ENCODE measurements at places on chromosomes 16 and 17. TPM values are rescaled to one million over a fixed set of nuclear protein-coding genes. Genes with fewer than 3 reads are reported as not detected.

DNA sequence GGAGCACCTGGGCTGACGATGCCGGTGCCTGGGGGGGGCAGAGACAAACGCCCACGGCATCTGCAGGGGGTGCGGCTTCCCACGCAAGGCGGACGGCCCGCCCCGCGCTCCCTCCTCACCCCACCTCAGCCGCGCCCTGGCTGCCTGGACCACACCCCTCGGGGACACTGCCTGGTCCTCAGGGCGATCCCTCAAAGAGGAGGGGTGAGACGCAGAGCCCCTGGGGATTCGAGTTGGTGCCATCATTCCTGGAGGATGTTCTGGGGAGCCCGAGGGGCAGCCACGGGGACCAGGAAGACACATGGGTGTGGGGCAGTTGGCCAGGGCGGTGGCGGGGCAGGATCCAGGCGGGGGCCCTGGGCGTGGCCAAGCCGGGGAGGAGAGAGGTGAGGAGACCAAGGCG, 3.9 kb downstream of the IGFALS start:
- no peak for DNase-seq

ABI3 gene
- total RNA-seq = 0.62 TPM

ZKSCAN2 gene
- 14.0 TPM for total RNA-seq

DNA sequence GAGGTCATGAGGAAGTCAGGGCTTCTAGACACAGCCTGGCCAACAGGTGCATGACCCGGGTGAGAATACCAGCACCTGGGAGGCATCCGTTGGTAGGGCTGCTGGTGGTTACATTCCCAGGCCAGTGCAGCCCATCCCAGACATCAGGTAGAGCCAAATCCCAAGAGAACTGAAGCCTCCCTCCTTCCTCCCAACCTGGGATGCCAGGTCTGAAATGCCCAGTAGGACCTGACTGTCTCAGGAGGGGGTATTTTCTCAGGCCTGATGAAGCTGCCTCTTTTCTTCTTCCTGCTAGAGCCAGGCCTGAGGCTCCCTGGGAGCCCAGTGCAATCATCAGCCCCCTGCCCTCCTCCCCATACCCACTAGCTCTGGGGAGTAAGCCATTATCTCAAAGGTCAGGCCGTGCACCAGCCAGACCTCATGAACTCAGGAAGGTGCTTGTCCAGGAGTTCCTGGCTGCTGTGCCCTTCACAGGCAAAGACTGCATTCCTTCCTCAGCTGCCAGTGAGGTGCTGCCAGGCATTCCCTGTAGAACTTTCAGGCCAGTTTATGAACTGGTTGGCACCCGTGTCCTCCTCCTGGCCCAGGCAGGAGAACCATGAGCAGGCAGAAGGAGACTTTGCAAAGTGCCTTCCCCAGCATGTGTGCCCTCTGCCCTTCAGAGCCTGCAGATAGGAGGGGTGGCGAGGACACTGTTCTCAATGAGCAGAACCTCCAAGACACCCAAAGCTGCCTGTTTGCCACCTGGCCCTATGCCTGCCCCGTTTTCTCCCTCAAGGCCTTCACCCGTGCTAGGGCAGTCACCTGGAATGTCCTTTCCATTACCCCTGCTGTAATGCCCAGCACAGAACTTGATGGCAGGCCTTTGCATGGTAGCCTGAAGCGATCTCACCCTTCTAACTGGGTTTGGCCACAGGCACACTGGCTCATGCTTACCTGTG, 7.6 kb downstream of the TBX2 start:
- no peak for DNase-seq

- DNase-seq = no peak
Measured at GRCh38 chr16:46768809-46769208, 20.7 kb upstream of the MYLK3 start.

- DNase-seq = peak; percentile 71
Measured at GRCh38 chr17:8185582-8186445, 4.2 kb downstream of the BORCS6 start.

DNA sequence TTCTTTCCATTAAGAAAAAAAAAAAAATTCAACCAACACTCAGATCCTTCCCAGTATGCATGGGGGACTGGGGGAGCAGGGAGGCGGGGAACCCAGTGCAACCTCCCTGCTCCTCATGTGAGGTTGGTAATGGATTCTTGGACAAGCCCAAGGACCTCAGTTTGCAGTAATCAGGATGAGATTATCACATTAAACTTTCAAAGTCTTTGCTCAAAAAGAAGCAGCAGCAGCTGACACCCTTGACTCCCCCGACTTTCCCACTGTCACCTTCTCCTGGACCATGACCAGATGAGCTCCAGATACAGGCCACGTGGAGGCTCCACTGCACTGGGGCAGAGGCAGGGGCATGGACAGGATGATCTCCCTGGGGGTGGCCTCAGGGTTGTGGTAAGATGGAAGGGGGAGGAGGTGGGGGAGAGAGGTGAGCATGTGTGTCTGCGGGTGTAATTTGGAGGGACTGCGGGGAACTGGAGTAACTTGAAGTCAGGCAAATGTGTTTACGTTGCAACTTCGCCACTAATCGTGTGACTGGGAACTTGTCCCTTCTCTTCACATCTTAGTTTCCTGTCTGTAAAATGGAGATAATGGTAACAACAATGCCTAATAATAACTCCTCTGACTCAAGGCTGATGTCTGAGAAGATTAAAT, 19.8 kb downstream of the ZNF385C start:
- no peak for DNase-seq

MYH3 gene
- total RNA-seq = 1.4 TPM

GRCh38 chr16:54649876-54650275, 280.8 kb upstream of the IRX5 start:
- DNase-seq = no peak

DNA sequence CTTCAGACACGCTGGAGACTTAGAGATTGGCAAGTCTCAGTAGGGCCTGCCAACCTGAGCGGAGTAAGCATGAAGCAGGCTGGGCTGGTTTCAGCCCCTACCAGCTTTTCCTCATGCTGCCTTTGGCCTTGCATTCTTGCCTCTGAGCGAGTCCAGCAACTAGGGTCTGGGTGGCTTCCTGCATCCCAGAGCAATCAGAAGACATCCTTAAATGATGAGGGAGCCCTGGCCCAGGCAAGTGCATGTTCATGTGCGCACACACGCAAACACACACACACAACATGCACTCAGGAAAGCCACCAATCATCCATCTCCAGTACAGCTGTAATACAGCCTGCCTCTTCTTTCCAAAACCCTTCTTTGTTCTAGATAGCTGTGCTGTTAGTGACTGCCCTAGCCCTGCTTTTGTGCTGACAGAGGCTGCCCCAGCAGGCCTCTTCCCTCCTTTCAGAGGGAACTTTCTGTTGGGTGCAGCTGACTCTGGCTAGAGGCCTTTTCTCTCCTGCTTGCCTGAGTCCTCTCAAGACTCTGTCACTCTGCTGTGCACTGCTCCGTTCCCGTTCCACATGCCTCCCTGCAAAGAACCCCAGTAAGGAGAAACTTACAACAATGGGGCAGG, 30.7 kb upstream of the TBX2 start:
- no peak for DNase-seq

RAB11FIP3 gene
- 25.6 TPM for total RNA-seq

ICAM2 gene
- 8.4 TPM for total RNA-seq

SMIM36 gene
- not detected for total RNA-seq

CCL5 gene
- 0.47 TPM for total RNA-seq

BHLHA9 gene
- total RNA-seq = not detected

CDRT15L2 gene
- not detected for total RNA-seq

DNA sequence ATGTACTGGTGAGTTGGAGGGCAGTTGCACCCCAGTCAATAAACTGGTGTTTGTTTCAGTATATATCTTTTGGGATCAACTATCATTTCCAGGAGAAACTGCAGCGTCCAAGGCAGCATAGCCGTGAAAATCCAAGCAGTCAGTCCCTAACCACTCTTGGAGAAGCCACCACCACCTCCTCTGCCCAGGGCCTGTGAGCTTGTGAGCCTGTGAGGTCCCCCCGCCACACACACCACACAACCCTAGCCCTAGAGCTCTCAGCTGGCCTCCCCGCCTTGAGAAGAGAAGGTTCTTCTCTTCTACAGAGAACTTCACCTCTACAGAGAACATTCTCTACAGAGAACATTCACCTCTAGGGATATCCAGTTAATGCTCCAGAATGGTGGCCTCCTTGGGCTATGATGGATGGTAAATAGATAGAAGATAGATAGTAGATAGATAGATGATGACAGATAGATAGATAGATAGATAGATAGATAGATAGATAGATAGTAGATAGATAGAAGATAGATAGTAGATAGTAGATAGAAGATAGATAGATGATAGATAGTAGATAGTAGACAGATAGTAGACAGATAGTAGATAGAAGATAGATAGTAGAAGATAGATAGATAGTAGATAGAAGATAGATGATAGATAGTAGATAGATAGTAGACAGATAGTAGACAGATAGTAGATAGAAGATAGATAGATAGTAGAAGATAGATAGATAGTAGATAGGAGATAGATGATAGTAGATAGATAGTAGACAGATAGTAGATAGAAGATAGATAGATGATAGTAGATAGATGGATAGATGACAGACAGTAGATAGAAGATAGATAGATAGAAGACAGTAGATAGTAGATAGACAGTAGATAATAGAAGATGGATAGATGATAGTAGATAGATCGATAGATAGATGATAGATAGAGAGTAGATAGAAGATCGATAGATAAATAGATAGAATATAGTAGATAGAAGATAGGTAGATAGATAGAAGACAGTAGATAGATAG, 13.7 kb downstream of the ALOX15B start:
- DNase-seq = no peak

RASL10B gene
- 5.1 TPM for total RNA-seq

GRCh38 chr16:87070657-87071056, 246.5 kb downstream of the C16orf95 start:
- DNase-seq = no peak

MYCBPAP gene
- total RNA-seq = 2.0 TPM

DNA sequence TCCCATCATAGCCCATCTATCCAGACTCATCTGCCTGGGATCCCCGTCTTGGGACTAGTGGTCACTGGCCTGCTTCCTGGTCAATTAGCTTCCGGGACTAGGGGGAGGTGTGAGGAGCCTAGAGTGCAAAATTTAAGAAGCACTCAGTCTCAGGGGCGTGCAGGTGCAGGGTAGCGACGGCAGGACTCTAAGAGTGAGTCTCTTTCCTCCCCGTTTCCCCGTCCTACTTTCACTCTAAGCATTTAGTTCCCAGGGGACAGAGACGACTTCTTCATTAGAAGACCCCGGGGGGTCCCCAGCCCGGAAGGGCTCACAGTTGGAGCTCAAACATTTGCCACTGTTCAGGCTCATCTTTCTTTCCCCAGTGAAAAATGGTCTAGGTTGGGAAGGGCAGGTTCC, 677 bp upstream of the ZNHIT3 start:
- no peak for DNase-seq

- DNase-seq = no peak
Measured at GRCh38 chr16:30526137-30526822, at the start of gene ZNF768. Gene ZNF768 (minus strand): TSS chr16:30526566. CDS start chr16:30526413, 153 bp downstream.

DNA sequence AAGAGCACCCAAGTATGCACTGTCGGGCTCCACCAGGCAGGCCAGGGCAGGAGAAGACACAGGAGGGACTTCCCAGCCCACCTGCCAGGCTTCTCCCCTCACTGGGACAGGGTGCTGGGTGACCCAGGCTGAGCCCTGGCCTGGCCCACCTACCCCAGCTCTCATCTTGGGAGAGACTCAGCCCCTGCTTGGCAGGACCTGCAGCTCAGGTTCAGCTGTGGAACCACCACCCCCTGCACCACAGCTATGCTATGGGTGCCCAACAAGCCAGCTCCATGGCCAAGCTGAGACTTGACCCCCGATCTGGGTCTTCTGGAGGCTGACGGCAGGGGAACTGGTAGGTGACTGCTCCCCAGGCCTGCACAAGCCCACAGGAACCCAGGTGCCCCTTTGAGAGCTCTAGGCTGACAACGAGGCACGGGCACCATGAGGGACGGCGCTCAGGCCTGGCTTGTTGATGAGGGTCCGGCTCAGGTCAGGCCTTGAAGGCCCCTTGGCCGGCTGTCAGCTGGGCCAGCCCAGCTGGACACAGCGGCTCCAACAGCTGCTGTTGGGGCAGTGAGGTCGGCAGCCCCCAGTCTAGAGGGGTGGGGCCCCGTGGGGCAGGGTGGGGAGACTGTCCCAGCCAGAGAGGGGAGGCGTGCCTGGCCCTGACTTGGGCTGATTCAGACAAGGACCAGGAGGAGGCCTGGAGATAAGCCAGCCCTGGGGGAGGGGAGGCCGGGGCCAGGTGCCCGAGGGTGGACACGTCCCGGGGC, 4.6 kb downstream of the RPUSD1 start:
- no peak for DNase-seq

CCDC78 gene
- 4.2 TPM for total RNA-seq

PHAF1 gene
- 19.8 TPM for total RNA-seq

- DNase-seq = no peak
Measured at GRCh38 chr16:54926166-54926838, 4.4 kb upstream of the IRX5 start.

GRCh38 chr17:73042809-73043685, 49.4 kb downstream of the SLC39A11 start:
- no peak for DNase-seq

GRCh38 chr17:68101987-68102314, 66.4 kb downstream of the KPNA2 start:
- no peak for DNase-seq

PRSS21 gene
- not detected for total RNA-seq

TTC19 gene
- total RNA-seq = 36.8 TPM

- DNase-seq = no peak
Measured at GRCh38 chr16:1723450-1724147, 17.6 kb downstream of the MAPK8IP3 start.

DNA sequence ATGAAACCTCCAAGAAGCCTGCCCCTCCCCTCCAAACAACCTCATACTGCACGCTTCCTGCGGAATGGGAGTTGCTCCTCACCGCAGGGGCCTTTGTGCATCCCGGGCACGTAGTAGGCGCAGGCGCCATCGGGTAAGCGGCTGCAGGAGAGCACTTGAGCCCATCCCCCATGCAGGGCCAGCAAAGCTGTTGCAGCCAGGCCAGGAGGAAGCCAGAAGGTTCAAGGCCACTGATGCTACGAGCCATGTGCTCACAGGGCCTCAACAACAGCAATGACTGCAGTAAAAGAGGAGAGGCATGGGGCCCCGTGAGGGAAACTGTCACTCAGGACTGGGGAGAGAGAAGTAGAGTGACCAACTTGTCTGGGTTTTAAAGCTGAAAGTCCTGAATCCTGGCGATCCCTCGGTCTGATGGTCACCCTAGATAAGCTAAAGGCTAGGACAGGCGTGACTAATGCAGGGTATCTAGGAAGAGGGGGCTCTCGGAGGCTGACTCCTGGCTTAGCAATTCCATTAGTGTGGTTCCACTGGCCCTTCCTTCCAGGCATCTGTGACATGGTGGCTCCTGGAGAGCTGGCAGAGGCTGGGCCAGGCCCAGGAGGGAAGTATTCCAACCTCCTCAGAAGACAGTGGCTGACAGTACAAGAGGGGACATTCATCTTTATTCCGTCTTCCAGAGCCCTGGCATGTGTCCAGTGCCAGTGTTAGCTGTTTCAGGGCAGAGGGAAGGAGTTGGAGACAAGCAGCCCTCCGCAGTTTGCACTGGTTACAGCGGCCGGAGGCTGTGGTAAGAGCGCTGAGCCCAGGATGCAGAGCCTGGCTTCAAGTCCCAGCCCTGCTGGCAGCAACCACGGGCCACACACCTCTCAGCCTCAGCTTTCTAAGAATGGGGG, 20.8 kb downstream of the GOSR2 start:
- peak; percentile 47 for DNase-seq
